Heart right ventricle (tissue), 16 donors: ENCODE measurements at places on chromosomes 5 and 9.

GRCh38 chr5:10248378-10249260, 1.1 kb downstream of the ATPSCKMT start:
- no peak for DNase-seq

- DNase-seq = no peak
These were observed 15.7 kb downstream of the PIP5K1B start for GRCh38 chr9:68720656-68721313.

DNA sequence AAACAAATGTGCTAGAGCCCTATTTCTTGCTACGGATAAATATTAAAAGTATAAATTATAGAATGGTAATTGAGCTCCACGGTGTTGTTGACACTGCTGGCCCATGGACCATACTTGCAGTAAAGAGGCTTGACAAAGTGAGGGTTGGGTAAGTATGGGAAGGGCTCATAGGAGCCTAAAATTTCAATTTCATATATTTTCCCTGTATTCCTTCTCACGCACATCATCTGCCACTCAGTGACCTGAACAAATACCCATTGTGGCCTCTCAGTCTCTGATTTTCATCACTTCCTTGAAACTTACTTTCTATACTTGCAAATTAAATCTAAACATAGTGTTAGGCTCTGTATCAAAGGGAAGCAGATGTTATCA, 116.5 kb downstream of the PIK3R1 start:
- DNase-seq = no peak

DNA sequence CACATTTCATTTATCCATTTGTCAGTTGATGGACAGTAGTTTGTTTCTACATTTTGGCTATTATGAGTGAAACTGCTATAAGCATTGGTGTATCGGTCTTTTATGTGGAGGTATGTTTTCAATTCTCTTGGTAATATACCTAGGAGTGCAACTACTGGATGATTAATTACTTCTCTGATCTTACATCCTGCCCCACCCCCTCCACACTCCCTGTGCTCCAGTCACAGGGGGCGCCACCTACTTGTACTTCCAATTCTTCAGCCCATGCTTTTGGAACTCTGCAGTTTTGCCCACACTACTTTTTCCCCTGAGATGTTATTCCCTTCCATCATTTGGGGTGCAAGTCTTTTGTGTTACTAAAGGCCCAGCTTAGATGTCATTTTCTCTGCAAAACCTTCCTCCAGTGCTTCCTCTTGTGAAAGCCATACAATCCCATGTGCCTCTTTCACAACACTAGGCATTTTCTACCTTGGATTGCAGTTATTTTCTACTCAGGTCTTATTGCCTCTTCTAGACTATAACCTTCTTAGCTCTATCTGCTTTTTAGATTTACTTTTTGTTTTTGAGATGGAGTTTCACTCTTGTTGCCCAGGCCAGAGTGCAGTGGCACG, 42.1 kb downstream of the SEC61B start:
- DNase-seq = no peak

GRCh38 chr5:172885597-172886340, 51.7 kb downstream of the ERGIC1 start:
- no peak for DNase-seq

GRCh38 chr9:82920154-82920553, 142.8 kb downstream of the RASEF start:
- no peak for DNase-seq

DNA sequence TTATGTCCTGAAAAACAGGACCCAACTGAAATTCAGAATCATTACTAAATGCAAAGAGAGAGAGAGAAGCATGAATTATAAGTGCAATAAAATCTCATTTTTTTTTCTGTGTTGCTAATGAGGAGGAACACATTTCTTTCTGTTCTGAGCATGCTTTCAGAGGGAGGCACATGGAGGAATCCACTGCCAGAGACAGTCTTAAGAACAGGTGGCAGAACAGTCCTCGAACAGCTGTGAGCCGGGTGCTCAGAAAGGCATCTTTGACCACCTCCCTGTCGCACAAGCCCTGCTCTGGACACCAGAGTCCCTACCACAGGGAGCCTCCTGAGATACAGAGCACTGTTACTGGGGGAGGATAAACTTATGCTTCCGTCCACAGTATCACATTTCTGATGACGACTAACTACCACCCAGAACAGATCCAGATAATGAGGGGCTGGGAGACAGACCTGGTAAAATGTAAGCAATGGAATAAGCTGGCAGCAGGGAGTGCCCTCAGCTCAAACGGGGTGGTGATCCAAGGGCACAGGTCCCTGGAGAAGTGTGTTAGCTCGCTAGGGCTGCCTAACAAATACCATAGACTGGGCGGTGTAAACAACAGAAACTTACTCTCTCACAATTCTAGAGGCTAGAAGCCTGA, 134.0 kb downstream of the SLC1A3 start:
- no peak for DNase-seq

DNA sequence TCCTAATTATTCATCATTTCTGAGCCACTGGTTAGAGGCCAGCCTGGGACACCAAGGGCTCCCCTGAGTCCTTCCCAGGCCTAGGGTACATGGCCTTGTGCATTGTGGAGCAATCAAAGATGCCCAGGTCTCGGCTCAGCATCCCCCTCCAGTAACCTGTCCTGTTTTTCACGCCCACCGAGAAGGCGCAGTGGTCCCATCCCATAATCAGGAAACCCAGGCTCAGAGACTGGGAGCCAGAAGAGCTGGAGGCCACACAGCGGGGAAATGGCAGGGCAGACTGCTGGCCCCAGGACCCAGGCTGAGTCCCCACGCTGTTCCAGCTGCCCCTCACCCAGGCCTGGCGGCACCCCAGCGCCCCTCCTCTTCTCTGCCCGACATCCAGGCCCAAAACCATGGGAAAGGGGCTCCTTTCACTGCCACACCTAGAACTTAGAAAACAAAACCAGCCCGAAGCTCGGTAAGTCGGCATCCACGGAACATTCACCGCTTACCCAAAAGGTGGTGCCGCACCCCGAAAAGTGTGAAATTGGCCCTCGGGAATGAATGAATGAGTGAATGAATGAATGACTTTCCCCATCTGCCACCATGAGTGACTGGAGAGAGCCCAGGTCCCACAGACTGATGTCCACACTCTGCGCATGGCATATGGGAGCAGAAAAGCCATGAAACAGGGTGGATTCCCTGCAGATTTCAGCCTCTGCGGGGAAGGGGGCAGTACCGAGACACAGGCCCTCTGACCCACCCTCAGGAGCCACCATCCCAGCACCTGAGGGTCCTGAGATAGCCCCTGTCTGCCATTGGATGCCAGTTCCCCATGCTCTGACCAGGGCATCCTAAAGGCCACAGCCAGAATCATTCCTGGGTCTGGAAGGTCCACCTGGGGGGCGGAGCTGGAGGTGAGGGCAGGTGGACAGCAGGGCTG, 132.5 kb downstream of the OLFM1 start:
- DNase-seq = peak; percentile 3
